CD4-positive, alpha-beta T cell treated with Interleukin-12 subunit alpha and Interleukin-12 subunit beta, for 1 hour (primary cell): ENCODE measurements at places on chromosomes 7 and 10.

DNA sequence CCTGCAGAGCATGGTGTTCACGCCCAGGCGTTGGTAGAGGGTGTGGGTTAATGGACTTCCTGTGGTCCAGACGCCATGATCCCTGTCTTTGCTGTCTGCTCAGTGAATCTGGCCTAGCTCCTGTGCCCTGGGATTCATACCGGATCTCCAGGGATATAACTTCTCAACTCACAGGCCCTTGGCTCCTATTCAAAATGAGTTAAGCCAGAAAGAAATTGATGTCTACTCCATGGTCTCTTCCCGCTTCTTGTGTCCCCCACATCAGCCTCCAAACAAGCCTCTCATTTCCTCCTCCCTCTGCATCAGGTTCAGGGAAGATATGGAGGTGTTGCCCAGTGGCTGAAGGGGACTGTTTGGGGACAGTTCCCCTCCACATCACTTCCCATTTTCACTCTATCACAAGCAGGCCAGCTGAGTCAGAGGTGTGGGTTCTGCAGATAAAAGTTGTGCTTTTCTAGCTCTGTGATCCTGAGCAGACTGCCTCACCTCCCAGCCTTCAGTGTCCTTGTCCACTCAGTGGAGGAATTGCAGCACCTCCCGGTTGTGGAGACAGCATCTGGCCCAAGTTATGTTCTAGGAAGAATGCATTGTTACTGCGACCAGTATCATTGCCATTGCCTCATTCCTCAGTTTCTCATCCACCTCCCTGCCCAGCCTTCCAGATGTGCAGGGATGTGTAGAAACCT lies 22.5 kb downstream of the AKR1E2 start:
- no peak for DNase-seq

DNA sequence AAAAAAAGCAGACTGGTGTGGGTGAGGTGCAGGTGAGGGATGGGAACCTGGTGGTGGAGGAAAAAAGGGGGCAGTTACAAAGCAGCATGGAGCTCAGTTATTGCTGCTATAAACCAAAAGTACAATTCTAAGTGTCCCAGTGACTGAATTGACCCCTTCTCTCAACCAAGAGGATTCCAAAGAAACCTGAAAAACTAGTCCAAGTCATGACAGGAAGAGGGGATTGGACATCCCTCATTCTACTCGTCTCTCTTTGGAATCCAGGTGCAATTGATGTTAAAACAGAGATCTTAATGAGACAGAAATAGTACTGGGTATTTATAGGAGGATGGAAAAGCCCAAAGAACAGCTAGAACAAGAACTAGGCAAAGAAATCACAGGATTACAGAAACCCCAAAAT lies 322.3 kb upstream of the IGFBP3 start:
- DNase-seq, result no peak

DNA sequence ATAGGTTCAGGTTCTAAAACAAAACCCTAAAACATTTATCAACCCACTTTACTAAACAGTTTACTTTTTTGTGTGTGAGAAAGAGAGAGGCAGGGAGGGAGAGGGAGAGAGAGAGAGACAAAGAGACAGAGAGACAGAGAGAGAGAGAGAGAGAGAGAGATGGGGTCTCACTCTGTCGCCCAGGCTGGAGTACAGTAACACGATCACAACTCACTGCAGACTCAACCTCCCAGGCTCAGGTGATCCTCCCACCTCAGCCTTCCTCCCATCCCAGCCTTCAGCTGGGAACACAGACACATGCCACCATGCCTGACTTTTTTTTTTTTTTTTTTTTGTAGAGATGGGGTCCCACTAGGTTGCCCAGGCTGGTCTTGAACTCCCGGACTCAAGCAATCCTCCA lies 52.9 kb downstream of the PARD3 start:
- no peak for DNase-seq

DNA sequence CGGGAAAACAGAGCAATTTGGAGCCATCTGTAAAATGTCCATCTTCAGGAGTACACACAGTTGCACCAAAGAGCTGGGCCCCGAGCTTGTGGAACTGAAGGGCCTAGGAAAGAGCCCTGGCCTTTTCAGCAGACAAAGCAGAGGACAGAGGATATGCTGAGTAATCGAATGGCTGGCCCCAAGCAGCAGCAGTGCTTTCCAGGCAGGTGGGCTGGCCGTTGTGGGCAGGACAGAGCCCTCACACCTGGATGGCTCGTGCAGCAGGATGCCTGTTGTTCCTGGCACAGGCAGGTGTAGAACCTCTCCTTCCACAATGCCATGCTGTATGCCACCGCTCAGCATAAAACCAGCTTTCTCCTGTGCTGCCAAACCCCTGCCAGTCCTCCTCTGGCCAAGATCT lies 32.5 kb upstream of the TNS3 start:
- no peak for DNase-seq

- no peak for DNase-seq
These were observed 1.5 kb downstream of the DOCK4 start for GRCh38 chr7:112204499-112205342.

GRCh38 chr10:16470747-16471146 lies 33.9 kb downstream of the PTER start:
- DNase-seq, result peak; percentile 6

DNA sequence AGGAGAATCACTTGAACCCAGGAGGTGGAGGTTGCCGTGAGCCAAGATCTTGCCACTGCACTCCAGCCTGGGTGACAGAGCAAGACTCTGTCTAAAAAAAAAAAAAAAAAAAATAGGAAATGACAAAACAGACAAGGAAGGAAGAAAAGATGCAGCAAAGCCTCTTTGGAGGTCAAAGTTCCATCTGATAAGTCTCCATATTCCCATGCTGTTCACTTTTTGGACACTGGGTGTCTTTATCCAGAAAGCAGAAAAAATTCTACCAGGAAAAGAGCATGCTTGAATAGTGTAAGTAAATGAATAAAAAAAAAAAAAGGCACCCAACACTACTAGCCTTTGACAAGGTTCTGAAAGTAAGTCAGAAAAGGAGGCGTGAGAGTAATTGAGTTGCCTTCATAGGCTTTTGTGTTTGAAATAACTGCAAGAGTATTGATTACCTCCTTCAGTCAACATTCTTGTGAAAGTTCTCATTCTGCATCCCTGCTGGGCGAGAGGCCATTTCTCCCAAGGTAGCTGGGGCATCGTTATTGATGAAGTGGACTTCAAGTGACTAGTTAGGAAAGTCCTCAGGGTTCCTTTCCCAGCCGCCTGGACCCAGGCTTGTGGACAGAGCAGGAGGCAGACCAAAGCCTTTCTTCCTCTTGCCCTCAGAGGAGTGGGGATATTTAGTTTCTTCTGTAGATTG lies 133.3 kb upstream of the KIF5B start:
- DNase-seq, result no peak

DNA sequence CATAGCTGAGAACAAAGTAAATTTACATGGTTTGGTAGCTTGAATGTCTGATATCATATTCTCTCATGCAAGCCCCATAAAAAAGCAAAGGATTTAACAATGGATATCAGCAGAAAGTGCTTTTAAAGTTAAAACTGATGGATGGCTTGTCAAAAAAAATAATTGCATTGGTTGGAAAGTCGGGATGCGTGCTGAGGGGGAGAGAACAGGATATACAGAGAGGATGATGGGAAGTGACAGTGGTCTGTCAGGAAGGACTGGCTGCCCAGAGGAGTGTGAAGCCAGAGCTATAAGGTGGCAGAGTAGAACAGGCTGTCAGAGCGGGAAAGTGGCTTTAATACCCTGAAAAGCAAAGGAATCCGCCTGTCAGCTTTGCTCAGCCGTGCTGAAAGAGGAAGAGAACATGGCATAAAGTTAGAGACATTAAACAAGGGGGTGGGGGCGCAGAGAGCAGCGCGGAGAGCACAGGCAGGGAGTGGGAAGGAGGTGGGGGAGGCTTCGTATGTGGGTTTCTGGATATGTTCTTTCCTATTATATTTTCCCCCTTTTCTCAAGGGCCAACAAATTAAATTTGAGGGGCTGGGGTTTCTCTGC lies 493.0 kb downstream of the LRMDA start:
- no peak for DNase-seq

- DNase-seq, result no peak
These were observed 136.3 kb downstream of the ZNF248 start for GRCh38 chr10:37721100-37721499.

DNA sequence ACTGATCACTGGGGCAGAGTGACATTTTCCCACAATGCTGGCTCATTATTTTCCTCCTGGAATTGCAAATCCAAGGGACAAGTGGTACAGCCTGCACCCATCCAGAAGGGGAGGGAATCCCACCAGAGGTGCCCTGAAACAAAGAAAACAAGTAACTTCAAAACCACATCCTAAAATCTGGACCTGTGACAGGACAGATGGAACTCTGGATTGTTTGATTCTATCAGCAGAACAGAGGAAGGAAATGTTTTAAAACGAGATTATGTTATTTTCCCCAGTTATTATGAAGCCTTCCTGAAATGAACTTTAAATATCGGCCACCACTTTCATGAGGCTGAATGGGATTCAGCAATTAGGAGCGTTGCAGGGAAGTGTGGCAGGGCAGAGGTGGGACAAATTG lies 62.2 kb upstream of the ECHDC3 start:
- no peak for DNase-seq

DNA sequence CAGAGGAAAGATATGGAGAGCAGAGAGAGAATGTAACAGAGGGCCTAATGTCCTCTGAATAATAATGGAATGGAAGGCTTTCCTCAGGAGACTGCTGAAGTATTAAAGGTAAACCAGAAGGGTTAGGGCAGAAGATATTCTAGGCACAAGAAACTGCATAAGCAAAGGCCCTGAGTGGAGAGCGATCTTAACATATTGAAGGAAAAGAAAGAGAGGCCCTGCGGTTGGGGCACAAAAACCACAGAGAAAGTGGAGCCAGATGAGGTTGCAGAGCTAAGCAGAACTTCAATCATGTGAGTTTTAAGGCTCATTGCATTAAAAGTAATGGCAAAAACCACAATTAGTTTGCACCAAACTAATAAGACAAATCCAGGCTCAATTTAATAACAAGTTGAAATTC lies 115.8 kb upstream of the VSTM2A start:
- DNase-seq, result no peak

- no peak for DNase-seq
These were observed 24.7 kb downstream of the ADCYAP1R1 start for GRCh38 chr7:31076641-31077310.

DNA sequence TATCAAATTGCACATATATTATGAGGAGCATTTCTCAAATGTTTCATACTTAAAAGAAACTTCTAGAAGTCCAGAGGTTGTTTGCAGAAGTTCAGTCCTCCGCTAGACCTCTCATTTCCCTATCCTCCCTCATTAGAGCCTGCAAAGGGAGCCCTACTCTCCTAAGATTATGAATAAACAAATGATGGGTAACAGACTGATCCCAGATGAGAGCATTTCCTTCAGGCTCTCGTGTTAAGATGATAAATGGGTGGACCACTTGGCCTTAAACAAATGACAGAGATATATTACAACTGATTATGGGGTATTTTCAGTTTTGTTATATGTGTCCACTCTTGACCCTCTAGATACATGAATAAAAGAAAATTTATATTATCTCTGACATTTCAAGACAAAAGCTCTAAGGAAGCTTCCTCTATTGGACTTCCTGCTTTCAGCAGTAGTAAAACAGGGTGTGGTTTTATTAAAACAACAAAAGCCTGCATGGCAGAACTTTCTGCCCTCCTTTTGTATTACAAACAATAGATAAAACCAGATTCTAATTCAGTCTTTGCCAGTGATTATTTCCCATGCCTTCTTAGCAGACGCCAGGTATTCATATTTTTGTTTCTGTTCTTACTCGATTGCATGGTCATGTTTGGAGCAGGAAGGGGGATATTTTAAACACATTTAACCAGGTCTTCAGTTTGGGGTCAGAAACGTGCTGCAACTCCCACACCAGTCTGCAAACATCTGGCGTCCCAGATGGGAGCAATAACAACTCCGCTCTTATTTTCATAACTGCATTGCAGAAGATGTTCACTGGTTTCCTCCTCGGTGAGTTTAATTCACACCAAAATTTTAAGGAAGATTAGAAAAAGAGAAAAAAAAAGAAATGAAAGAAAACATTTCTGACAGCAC lies 52.4 kb upstream of the FAM204A start:
- no peak for DNase-seq

GRCh38 chr10:49113741-49114141 lies 1.6 kb downstream of the VSTM4 start:
- DNase-seq, result no peak

DNA sequence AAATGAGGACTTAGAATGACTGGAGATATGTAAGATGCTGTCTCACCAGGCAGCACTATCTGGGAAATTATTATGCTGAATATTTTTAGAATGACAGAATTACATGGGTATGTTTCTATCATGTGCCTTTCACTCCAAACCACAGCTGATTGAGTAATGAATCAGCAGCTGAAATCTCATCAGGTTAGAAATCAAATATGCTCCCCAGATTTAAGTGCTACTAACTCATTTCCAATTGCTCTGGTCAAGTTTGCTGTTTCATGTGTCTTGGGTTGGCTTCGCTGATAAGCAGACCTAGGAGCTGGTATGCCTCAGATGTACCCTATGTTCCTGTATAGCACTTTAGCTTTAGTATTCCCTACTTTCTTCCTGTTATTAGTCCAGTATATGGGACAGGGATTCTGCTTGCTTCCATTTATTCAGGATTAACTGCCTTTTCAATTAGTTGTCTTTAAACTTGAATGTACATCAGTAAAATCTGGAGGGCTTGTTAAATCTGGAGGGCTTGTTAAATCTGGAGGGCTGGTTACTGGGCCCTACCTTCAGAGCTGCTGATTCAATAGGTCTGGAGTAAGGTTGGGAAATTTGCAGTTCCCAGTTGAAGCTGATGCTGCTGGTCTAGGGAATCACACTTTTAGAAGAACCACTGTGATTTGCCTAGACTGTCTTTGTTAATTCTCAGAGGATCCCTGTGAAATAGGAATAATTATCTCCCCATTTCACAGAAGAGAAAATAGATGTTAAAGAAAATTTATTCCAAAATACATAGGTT lies 172.9 kb downstream of the DKK1 start:
- no peak for DNase-seq

GRCh38 chr7:81845744-81846241 lies 75.9 kb upstream of the HGF start:
- no peak for DNase-seq

DNA sequence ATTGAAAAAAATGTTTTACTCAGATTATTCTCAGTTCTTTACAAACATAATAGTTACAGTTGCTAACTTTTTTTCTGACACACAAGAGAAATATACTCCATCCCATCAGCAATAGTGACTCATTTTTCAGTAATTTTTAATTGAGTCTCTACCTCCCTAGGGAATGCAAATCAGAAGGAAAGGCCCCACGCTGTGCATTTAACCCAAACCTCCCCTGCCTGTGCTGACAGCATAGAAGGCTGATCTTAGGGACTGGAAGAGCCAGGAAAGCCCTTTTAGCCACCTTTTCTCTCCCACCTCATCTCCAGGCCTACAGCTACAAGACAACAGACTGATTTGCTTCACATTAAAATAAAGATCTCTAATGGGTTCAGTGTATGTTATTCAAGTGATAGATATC lies 24.7 kb upstream of the PIK3CG start:
- no peak for DNase-seq
